ENCODE measurements at places on chromosomes 7 and 10.
A peak's percentile ranks its signal among the peaks of the same experiment; 100 is the strongest.

DNA sequence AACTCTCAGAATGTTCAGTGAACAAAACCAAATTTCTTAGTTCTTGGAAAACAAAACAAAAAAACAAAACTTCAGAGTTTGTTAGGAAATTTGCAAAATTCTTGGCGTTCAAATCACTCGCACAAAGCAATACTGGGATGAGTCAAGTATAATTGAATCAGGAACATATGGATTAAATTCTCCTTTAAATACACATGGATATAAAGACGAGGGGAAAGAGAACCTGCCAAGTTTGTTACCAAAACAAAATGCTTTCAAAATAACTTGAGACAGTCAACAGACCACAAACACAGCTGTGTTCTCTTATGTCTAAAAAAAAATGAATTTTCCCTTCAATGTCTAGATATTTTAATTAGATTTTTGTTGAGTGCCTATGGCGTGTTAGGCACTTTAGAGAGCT lies 93.5 kb upstream of the MPP7 start:
- peak; percentile 16 for DNase-seq

GRCh38 chr10:28981007-28981406 lies 303.7 kb downstream of the BAMBI start:
- DNase-seq, result no peak

DNA sequence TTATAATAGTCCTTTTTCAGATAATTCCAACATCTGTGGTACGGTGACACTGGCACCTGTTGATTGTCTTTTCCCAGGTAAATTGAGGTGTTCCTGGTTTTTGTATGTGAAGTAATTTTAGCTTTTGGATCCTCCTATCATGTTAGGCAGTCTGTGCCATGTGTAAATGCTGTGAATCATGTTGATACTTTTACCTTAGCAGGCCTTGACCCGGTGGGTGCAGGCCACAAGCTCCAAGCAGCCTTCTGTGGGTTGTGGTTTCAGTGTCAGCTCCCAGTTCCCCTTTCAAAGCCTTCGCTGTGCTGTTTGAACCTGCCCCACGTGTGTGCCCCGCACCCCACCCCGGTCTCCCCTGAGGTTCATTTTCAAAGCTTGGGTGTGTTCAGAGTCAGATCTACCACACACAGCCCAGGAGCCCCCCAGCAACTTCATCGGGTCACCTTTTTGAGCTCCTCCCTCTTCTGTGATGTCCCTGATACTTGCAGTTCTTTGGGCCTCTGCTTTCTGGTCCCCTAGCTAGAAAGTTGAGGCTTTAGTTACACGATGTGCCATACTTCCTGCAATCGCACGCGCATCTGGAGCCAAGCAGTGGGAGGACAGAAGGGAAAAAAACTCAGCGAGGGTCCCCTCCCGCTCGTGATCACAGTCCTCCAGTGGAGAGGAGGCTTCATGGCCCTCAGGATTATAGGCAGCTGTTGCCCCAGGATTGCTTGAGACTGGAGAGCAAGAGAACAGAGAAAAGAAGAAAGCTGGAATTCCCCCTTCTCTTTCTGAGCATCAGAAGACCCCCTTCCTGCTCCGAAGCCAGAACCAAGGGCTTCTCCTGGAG lies 8.7 kb upstream of the BHLHA15 start:
- no peak for DNase-seq

DNA sequence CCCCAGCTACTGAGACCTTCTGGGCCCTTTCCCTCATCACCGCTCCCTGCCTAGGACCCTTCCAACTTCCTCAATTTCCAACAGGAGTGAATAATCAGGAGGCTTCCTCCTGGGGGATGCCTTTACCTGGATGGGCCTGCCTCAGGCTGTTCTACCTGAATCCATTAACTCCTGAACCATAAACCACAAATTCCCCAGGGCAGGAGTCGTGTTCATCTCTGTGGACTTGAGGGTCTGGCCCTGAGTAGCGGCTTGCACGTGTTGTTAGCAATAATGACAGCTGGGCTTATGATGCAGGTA lies 105.1 kb upstream of the GPR26 start:
- DNase-seq, result no peak

DNA sequence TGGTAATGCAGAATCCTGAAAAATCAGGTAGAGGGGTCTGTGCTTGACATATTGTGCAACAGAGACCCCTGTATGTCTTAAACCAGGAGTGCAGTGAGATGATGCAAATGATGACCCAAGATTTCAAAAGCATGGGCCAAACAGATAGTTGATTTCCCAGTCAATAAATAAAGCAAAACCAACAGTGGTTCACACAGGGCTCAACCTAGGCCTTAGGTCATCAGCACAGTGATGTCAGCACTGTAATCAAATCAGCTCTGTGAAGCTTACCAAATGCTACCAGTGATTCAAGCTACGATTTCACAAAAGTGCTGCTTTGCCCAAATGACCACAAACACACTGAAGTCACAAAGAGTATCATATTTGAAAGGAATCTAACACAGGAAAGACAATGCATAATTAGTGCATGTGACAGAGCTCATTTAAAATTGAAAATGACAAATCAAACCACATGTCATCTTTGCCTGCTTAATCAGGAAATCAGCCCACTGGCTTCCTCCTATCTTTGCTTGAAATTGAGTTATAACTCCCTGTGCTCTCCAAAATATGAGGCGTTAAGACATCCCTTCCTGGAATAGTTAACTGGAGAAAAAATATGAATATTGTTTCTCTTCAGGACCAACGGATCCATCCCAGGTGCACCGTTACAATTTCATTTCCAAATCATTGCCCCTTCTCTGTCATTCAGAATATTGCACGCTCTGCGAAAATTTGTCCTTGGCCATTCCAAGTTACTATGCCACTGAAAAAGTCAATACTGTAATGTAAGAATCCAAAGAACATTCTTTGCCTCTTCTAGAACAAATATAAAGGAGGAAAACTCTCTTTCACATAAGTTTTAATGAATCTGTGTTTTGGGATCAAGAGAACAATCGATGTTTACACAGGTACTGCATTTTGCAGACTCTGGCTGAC lies 41.9 kb upstream of the ASL start:
- DNase-seq, result no peak

DNA sequence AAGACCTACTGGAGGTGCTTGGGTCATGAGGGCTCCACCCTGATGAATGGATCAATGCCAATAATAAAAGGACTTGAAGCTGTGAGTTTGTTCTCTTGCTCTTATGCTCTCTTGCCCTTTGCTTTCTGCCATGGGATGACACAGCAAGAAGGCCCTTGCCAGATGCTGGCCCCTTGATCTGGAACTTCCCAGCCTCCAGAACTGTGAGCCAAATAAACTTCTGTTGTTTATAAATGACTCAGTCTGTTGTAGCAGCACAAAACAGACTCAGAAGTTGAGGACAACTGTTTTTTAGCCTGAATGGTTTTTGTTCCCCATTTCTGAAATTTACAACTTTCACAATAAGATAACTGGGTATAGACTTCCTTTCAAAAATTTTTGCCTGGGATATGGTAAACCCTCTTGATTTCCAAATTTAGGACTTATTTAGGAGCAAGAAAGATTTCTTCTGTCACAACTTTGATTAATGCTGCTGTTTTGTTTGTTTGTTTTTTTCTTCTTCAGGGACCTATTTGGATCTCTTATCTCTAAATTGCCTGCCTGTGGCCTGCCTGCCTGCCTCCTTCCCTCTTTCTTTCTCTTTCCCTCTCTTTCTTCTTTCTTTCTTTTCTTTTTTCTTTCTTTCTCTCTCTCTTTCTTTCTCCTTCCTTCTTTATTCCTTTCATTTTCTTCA lies 12.1 kb downstream of the ENTPD1 start:
- DNase-seq, result peak; percentile 44

- no peak for DNase-seq
These were observed 24.8 kb downstream of the JCAD start for GRCh38 chr10:30034433-30035137.

DNA sequence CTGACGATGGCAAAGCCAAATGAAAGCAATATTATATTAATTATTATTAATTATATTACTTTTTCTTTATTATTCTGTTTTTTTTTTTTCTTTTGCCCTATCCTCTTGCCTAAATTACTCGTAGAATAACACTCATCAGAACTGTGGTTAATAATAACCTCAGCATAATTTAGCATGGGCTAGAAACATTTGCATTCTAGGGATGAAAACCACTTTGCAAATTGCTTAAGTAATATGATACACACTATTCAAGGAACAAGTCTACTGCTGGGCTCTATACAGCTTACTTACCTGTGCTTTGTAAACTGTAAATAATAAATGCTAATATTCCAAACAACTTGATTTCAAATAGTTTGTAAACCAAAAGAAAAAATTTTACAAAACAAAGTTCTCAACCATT lies 375.8 kb downstream of the HGF start:
- DNase-seq, result no peak

DNA sequence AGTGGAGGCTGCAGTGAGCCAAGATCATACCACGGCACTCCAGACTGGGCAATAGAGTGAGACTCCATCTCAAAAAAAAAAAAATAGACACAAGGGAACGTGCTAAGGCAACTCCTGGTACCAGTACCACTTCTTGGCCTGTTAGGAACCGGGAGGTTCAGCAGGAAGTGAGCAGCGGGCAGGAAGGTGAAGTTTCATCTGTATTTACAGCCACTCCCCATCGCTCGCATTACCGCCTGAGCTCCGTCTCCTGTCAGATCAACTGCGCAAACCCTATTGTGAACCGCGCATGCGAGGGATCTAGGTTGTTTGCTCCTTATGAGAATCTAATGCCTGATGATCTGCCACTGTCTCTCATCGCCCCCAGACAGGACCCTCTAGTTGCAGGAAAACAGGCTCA lies 69.9 kb upstream of the FOXK1 start:
- DNase-seq, result no peak

DNA sequence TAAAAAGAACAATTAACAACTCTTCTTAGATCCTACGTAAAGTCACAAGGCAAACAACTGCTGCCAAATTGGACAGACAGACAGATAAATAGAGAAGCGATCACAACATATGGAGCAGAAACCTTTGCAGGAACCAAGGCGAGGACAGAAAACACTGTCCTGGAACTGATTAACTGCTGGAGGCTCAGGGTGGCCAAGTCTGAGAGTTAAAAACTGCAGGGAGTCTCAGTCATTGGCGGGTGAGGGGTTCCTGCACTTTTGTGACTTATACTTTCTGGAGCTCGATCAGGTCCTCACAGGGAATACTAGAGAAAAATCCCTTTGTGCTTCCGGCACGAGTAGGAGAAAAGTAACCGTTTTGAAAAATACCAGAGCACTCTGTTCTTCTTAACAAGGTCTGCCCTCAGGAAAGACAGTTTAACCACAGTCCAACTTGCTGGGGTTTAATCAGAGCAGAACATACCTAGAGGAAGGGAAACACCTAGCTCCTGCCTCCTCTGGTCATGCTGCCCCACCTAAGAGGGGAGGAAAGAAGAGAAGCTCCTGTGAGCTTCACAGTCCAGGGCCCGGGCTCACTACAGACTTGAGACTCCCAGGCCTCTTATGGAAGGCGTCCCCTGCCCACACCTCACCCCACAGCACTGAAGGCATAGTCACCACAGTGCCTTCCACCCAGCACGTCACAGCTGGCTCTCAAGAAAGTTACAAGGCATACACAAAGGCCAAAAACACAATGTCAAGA lies 74.9 kb downstream of the LARP4B start:
- DNase-seq, result no peak

Measured in EH (cell line).